CD8-positive, alpha-beta memory T cell (primary cell): ENCODE measurements at places on chromosomes 16 and 17.

DNA sequence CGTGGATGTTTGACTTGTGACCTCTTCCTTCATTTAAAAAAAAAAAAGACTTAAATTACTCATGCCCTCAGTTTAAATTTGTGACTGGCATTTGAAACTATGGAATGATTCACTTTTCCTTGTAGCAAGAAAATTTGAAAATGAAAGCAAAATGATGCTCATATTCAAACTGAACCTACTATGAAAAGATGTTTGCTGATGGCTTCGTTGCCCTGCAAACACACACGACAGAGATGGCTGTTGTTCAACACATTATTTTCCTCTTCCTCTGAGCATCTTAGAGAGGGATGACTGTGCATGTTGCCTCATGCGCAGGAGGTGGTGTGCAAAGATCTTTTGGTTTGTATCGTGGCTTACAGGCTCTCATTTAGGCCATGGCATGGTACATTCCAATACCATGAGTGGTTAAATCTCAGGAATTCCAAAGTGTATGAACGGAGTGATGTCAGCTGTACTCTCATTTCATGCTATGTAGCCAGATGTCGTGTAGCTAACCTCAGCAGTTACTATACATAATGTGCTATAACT is 164.5 kb downstream of the PRKCA start:
- no peak for DNase-seq

GRCh38 chr16:5188989-5189352 is 91.4 kb upstream of the EEF2KMT start:
- no peak for DNase-seq

DNA sequence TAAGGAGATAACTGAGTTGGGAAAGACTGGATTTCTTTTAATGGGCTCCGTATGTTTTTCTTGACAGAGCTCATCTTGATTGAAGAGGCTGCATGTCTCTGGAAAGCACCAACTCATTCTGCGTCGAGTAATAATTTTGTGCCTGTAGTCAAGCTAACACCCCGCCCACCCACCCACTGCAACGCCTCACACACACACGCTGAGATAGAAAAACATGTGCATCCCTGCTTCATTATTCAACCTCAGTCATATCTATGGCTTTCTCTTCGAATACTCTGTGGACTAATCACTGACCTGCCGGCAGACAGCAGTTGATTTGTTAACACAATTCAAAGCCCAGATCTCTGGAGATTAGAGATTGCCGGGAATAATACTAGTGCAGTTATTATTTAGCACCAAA is 220.2 kb upstream of the TOM1L1 start:
- no peak for DNase-seq

- no peak for DNase-seq
Observed at GRCh38 chr17:16975744-16976625, 4.1 kb upstream of the TNFRSF13B start.

GRCh38 chr17:47735536-47736011 is 2.5 kb downstream of the TBX21 start:
- no peak for DNase-seq

DNA sequence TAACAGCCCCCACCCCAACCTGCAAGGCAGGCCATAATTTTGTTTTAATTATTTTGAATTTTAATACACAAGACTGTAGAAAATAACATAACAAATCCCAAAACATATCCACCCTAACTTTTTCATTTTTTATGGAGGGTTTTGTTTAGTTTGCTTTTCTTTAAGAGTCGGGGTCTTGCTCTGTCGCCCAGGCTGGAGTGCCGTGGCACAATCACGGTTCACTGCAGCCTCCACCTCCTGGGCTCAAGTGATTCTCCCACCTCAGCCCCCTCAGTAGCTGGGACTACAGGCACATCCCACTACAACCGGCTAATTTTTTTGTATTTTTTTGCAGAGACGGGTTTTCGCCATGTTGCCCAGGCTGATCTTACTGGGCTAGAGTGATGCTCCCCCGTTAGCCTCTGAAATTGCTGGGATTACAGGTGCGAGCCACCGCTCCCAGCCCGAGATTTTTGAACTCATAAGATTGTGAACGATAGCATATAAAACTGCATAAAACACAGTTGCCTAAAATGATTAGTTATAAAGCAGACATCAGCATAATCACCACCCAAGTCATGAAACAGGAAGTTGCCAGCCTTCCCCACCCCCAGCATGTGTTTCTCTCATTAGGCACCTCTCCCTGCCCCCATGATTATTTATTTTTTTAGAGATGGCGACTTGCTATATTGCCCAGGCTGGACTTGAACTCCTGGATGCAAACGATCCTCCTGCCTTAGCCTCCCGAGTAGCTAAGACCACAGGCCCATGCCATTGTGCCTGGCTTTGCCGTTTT is 13.6 kb upstream of the DOC2B start:
- DNase-seq: no peak

DNA sequence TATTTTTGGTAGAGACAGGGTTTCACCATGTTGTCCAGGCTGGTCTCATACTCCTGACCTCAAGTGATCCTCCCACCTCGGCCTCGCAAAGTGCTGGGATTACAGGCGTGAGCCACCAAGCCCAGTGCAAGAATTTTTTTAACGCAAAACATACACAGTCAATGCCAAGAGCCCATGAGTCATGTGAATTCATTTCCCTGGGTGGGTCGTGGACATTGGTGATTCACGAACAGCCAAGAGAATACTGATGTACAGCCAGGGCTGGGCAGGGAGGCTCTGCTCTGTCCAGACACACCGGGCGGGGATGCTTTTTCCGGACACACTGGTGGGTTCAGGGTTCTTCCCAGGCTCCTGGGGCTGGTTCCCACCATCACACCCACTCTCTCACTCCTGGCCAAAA is 17.7 kb downstream of the SLC38A8 start:
- no peak for DNase-seq

DNA sequence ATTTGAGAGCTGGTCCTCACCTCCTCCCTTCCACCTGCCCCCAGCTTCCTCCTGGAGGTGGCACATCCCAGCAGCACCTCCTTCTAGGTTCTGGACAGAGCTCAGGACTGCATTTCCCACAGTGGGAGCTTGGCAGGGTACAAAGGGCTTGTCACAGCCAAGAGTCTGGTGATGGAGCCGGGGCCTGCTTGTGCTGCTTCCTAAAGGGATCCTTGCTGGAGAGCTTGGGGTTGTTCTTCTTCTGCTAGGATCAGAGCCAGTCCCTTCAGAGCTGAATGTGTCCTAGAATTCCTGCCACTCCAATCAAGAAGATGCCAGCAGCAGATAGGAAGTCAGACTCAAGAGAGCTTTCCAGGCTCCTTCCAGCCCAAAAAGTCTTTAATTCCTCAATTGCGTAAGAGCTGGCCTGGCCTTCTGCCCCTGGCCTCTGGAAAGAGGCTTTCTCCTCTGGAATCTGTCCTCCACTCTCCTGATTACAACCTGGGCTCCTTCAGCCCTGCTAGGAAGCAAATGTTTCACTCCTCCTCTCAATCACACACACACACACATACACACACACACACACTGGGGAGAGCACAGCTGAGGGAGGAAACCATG is 4.4 kb downstream of the CD300E start:
- DNase-seq: no peak

- DNase-seq: no peak
Observed at GRCh38 chr16:53153130-53153529, 98.3 kb downstream of the CHD9 start.

- no peak for DNase-seq
Observed at GRCh38 chr17:82061047-82061925, 4.3 kb downstream of the DUS1L start.

- no peak for DNase-seq
Observed at GRCh38 chr17:38509772-38510420, 81.6 kb downstream of the ARHGAP23 start.

- no peak for DNase-seq
Observed at GRCh38 chr17:9913476-9913875, 8.4 kb upstream of the RCVRN start.

- no peak for DNase-seq
Observed at GRCh38 chr16:81992859-81993258, 18.4 kb downstream of the SDR42E1 start.

- DNase-seq: peak; percentile 68
Observed at GRCh38 chr16:85028685-85029407, 1.3 kb downstream of the KIAA0513 start.

DNA sequence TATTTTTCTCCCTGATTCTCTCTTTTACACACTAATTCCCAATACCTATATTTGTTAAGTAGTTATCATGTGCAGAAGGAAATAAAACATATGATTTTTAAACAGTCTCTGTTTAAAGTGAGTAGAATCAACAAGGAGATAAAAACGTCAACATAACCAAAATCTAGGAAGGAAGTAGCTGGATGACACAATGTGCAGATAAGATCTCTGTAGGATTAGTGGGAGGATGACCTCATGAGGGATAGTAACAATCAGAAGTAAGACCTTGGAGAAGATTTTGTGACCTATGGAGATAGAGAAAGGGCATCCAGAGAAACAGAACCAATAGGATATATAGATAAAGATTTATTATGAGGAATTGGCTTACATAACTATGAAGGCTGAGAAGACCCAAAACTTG is 262.6 kb upstream of the CDH11 start:
- no peak for DNase-seq

- no peak for DNase-seq
Observed at GRCh38 chr17:77736721-77737120, 221.8 kb upstream of the TNRC6C start.

DNA sequence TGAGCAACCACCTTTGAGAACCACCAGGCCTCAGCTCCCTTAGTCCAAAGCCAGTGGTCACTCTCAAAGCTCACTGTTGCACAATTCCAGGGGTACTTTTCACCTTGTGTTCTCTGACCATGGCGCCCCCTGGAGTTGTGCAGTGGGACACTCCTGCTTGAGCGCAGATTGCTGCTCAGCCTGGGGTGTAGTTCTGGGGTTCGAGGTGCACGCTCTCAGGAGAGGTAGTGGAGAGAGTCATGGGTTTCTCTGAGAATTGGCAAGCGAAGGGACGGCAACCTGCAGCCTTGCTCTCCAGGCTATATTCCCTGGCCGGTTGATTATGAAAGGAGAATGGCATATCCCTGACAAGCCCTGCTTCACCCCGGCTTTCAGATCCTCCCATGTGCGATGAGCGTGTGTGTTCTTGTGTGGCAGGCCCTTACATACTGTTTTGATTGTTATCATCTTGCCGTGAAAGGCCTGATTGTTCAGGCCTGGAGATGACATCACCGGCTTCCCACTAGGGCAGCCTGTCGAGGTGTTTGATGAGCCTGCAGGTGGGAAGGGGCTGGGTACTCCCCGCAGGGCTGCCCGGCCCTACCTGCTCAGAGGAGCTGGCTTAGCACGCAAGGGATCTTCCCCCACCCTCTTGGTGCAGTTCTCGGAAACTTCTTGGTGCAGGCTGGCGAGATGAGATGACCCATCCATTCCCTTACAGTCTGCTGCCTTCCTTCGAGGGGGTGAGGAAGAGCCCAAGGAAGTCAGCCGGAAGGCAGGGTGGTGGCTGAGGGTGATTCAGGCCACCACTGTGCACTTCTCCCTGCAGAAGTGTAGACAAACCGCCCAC is 431.2 kb downstream of the SLC39A11 start:
- no peak for DNase-seq

- no peak for DNase-seq
Observed at GRCh38 chr16:53334581-53334980, 99.7 kb upstream of the RBL2 start.

DNA sequence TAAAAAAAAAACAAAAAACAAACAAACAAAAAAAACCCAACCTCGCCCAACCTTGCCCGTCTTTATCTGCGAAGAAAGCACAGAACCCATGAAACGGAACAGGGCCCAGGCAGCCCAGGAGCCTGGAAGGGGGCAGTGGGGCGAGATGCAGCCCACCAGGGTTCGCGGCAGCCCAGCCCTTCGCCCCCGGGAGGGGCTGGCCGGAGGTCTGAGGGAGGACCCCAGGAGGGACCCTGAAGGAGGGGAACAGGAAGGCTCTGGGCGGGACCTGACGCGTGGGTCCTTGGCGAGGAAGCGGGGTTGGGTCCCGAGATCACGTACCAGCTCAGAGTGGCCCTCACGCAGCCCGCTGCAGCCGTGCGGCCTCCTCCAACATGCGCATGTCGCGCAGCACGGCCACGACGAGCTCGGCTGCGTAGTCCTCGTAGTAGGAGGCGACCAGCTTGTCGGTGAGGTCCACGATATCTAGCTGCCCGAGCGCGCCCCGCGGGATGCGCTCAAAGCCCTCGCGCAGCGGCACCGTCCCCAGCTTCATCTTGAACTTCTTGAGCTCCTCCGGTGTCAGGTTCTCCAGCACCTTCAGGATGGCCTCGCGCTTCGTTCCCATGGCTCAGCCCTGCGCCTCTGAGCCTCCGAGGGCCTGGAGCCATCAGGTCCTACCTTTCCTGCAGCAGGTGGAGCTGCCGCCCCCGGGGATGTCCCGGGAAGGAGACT is at the start of gene PYDC1:
TSS of gene PYDC1 (minus strand) at position 714 of the 714 bp plus-strand sequence. CDS start at position 607, 107 bp downstream.
- DNase-seq: no peak

DNA sequence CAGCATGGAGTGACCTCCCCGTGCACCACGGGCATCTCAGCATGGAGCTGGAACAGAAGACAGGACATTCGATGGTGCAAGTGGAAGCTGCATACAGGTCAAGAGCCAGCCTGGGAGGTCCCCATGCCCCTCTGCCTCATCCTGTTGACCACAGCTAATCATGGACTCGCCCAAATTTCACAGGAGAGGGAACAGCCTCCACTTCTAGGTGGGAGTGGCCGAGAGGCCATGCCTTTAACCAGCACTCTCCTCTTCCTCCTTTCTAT is 3.8 kb upstream of the SLC47A2 start:
- no peak for DNase-seq

GRCh38 chr17:57911834-57912673 is 43.2 kb downstream of the CUEDC1 start:
- DNase-seq: no peak

DNA sequence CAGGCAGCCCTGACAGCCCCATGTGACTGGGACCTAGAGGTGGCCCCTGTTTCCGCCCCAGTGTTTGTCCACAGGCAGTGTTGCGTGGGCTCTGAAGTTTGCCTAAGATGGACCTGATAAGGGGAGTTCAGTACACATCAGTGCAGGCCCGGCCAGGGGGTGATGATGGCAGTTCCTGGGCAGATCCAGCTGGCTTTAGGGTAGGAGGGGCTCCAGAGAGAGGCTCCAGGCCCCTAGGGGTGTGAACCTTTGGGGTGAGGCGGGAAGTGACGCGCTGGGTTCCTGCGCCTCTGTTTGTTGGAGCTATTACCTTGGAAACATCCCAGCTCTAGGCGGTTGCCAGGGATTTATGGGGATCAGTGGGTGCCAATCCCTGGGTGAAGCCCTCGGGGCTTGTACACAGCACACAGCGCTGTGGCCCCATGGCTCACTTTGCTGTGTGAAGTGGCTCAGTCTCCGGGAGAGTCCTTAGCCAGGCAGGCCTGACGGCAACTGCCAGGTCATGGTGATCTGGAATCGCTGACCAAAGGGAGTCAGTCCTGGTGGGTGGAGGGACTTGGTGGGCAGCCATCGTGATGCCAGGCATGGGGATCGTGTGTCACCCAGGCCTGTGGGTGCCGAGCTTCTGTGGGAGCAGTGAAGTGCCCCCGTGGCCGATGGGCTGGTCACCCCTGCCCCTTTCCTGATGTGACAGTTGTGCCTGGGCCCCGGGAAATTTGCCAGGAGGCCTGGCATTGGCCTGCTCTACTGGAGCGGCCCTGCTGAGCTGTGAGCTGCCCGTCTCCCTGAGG is 146.1 kb downstream of the SEC14L1 start:
- DNase-seq: no peak

GRCh38 chr16:52404546-52404945 is 142.4 kb downstream of the TOX3 start:
- DNase-seq: no peak
